GM13977 (cell line): ENCODE measurements at places on chromosomes 16 and 17.

- DNase-seq = no peak
Observed at GRCh38 chr16:61005952-61006351, 1030.3 kb downstream of the CDH8 start.

DNA sequence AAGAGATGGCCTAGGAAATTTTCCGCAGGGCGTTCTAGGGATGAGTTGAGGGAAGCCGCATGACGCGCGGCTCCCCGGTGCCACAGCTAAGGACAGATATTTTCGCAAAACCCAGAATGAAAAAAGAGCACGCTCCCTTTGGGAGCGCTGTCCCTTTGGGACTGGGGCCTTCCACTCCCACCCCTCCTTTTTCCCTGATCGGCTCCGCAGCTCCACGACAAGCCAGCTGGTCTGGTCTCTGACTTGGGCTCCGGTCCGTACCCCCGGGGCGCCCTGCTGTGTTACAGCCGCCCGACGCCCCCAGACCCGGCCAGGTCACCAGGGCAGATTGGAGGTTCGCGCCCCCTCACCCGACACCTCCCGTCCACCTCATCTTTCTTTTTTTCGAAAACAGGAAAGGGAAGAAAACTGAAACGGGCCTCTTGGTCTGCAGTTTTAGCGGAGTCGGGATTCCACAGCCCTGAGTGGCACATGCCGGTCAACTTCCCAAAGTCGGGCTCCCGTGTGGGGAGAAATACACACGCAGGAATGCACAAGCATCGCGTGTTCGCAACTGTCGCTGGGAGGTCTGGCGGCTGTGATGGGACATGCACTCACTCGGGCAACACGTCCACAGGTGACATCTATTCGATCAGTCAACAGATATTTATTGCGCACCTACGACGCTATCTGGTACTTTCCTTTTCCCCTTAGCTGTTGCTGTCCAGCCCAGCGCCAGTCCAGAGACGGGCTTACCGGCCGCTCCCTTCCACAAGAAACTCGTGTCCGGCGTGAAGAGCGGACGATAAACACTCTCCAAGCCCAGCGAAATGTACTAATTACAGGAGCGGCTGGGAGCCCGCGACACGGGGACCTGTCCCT is 3.9 kb upstream of the SOX9 start:
- DNase-seq = no peak

DNA sequence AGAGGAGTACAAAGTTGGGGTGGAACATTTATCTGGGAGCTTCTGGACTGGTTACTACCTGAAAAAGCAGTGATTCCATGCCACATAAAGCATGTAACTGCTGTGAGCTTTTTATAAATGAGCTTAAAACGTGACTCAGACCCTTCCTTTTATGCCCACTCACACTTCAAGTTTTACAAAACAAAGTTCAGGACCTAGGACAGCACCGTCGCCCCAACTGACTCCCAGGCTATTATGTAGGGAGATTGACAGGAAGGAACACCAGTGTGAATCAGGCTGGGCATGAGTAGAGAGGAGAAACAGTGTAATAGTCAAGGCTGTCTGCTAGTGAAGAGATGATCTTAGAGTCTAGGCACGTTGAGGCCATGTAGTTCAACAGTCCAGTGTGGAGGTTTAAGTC is 91.6 kb upstream of the DNAH9 start:
- no peak for DNase-seq

- no peak for DNase-seq
Observed at GRCh38 chr16:82603784-82604411, 22.9 kb upstream of the CDH13 start.

- DNase-seq = no peak
Observed at GRCh38 chr17:57554826-57555635, 190.1 kb downstream of the CCDC182 start.

DNA sequence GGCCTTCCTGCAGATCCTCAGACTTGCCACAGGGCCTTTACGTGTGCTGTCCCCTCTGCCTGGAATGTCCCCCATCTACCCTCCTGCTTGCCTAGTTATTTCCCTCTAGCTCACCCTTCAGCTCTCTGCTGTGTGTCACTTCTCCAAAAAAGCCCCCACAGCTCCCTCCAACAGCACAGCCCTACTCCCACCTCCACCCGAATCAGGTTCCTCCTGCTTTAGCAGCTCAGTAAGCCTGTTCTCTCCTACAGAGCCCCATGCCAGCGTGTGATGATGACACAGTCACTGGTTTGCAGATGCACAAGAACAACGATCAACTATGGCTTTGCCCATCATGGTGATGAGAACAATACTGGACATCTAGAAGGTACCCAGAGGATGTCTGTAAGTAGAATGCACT is 7.1 kb upstream of the SAMD14 start:
- no peak for DNase-seq

- DNase-seq = peak; percentile 77
Observed at GRCh38 chr17:72726936-72727335, 365.6 kb downstream of the SLC39A11 start.

DNA sequence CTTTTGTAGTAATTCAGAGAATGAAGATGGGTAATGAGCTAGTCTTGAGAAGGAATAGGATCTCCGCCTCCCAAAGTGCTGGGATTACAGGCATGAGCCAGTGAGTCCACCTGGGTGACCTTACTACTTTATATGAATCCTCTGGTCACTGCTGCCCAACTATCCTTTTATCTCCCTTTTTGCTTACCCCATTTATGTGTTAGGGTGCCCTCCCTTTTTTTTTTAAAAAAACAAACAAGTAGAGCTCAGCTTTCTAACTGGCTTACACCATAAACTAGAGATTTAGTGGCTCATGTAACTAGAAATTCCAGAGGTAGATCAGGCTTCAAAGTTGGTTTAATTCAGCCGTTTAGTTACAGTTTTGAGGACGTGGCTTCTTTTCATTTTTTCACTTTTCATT is 15.6 kb downstream of the USP10 start:
- DNase-seq = no peak

GRCh38 chr16:89549007-89549700 is 11.3 kb upstream of the RPL13 start:
- no peak for DNase-seq

GRCh38 chr16:6524501-6524900 is 808.1 kb upstream of the RBFOX1 start:
- DNase-seq = no peak

DNA sequence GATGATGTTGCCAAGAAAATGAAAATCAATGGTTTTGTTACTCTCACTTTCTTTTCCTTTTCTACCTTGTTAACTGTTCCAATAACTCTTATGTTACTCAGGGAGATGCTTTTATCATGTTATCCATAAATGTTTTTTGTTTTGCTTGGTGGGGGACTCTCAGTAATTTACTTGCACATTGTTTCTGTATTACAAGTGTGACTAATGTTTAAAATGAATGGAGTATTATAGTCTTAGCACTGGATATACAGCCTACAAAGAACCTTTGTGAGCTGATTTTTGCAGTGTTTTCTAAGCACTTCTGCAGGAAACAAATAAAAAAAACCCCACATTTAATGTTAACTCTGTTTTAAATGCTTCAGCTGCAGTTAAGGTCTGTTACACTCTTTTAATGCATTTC is 12.1 kb downstream of the VMP1 start:
- DNase-seq = no peak

GRCh38 chr17:8147805-8148404 is 4.3 kb downstream of the PER1 start:
- DNase-seq = no peak

DNA sequence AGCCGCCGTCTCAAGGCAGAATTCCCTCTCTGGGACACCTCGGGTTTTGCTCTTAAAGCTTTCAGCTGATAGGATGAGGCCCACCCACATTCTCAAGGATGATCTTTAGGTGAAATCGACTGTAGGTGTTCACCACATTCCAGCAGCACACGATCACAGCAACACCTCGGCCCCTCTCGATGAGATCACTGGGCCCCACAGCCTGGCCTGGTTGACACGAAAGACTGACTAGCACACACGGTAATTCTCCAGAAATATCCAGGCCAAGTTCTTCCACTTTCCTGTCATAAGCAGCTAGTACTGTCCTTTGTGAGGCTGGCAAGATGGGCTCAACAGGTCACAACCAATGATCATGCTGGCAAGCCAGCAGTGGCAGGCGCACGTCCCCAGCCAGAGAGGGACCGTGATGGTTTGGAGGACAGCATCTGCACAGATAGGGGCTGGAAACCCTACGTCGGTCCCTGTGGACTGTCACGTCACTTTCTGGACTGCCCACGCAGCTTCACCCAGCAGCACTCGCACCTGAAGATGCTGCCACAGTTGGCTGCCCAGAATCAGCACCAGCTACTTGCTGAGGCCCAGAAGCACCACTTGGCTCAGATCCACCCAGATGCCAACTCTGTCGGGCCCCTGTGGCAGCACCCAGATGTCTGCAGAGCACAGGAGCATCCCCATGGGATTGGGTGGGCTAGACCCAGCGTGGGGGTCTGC is 17.4 kb downstream of the TMC6 start:
- DNase-seq = no peak

DNA sequence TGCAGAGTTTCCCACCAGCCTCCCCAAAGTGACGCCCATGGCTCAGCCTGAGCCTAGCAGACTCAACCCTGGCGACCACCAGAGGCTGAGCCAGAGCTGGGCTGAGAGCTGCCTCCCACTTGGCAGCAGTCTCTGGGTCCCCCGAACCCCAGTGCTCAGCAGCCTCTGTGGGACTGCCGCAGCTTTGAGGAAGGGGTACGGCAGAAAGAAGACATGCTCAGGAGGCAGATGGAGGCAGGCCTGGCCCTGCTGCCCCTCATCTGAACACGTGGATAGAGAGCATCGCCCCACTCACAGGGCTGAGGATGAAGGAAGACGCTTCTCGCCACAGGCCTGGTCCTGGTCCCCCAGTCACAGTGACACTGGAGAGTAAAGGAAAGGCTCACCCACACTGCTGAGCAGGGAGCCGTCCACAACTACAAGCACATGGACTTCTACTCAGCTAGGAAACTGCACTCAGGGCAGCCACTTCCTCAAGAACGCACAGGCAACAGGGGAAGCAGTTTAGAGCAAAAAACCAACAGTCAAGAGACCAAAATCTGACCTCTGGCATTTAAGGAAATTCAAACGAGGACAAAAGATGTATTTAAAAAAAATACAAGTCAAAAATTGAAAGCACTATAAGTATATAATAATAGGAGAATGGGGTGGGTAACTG is 45.2 kb upstream of the GSG1L start:
- no peak for DNase-seq

GRCh38 chr17:12856416-12856815 is 67.1 kb downstream of the ARHGAP44 start:
- no peak for DNase-seq

- DNase-seq = peak; percentile 77
Observed at GRCh38 chr17:82236142-82236971, 7.5 kb downstream of the SLC16A3 start.

DNA sequence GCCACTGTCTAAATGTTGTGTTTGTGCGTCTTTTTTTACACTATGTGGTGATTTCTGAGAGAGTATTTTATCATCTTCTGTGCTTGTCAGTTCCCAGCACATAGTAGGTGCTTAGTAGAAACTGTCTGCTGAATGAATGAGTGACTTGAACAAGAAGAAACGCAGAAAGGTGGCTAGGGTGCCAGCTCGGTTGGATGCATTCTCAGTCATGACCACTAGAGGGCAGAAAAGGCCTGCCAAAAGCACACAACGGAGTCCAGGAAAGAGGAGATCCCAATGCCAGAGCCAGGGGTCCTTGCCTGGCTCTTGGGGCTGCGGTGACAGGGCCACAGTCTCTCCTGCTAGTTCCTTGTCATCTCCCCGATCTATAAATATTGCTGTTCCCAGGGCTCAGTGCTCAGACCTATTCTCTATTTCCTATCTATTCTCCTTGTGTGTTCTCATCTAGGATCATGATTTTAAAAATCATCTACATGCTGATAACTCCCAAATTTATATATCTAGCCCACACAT is 57.3 kb upstream of the CCL1 start:
- peak; percentile 74 for DNase-seq

DNA sequence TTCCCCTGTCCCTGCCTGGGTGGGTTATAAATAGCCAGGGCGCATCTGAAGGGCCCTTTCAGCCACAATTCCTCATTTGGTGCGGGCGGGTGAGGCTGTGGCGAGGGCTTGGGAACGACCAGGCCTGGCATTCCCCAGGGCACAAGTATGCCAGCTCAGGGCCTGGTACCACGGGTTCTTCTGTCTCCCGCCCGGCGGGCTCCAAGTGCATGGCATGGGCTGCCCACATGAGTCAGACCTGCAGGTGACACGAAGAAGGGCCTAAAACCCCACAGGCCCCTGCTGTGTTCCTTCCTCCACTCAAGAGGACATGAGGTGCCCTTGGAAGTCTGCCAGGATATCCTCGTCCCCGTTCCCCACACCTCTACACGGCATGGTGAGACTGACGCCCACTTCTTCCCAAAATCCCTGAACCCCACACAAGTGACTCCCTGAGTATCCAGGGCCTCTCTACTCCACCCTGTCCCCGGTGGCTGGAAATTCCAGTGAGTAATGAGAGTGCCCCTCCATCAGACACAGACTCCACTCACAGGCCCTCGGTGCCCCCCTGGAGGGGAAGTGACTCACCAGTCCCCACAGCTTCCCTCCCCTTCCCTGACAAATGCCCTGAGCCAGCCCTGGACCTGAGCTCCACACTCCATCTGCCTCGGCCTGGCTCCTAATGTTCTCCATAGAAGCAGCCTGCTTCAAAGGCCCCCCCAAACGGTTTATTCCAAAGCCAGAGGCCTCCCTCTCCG is 68.8 kb downstream of the ABR start:
- no peak for DNase-seq

- no peak for DNase-seq
Observed at GRCh38 chr17:40909755-40910154, 24.7 kb upstream of the KRT20 start.

- DNase-seq = no peak
Observed at GRCh38 chr17:15278380-15278779, 13.3 kb upstream of the PMP22 start.

DNA sequence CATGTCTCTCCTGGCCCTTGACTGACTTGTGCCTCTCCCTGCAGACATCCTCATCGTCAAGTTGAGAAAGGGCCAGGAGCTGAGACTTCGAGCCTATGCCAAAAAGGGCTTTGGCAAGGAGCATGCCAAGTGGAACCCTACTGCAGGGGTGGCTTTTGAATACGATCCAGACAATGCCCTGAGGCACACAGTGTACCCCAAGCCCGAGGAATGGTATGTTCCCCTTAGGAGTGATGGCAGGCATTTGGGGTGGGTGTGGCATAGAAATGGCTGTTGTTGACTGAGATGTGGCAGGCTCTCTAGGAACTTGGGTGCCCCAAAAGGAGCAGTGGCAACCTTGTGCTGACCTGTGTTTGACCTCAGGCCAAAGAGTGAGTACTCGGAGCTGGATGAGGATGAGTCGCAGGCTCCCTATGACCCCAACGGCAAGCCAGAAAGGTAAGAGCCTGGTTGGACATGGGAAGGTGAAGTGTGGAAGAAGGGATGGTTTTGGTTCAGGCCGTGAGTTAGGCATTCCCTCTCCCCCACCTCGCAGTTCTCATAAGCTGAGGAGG is 7.5 kb downstream of the POLR2C start:
- DNase-seq = no peak

GRCh38 chr17:74296548-74296936 is 22.5 kb downstream of the DNAI2 start:
- DNase-seq = no peak

GRCh38 chr17:31496601-31497000 is 105.1 kb downstream of the RAB11FIP4 start:
- no peak for DNase-seq

- no peak for DNase-seq
Observed at GRCh38 chr17:29048440-29049368, 5.8 kb downstream of the PIPOX start.
